ENCODE measurements at places on chromosomes 1 and 21.

DNA sequence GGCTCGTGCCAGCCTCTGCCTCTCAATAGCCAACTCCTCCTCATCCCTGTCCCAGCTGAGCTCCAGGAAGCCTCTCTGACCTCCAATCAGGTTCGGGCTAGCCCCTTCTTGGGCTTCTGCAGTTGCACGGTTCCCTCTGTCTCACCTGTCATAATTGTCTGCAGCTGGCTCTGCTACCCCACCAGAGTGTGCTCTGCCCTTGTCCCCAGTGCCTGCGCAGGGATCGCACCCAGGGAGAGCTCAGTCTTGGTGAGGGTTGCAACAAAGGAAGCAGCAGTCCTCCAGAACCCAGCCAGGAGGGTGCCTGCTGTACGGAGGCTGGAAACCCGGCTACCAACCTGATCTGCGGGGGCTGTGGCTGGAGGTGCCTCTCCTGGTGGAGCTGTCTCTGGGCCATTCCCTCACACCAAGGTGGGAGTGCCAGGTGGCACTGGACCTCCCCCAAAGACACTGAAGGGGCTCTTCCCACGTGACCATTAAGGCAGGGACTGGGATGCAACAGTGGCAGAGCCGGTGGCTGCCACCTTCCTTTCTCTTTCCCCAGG, 63.5 kb upstream of the DMRTB1 start:
- DNase-seq = no peak

- no peak for DNase-seq
Observed at GRCh38 chr1:47759936-47760629, 237.1 kb downstream of the TRABD2B start.

DNA sequence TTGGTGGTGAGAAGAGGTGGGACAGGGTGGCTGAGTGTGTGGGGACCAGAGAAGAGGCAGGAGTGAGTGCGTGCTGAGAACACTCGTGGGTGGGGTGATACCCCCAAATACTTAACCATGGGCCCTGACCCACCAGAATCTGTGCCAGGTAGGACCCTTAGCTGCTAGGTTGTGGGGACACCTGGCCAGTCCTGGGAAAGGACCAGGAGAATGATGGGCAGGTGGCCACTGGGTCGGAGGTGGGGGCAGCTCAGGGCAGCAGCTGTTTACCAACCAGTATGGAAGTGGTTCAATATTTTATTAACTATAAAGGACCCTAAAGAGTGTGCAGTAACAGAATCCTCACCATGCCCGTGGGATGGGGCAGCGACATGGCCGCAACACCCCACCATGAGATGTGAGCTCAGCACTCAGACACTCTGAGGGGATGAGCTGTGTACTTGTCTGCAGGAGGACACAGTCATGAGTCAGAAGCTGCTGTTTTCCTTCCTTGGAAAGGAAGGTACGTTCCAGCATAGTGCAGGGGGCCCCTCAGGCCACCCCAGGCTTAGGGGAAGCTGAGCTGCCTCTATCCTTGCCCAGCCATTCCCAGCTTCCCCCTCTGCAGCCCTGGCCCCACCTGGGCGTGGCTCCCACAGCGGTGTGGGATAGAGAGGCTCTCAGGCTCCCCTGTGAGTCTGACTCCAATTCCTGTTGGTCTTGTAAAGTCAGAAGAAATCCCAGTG, 25.4 kb downstream of the TEX35 start:
- DNase-seq = no peak

- DNase-seq = no peak
Observed at GRCh38 chr1:183891158-183891856, 86.4 kb downstream of the RGL1 start.

GRCh38 chr1:17335821-17336710, 28.1 kb downstream of the PADI4 start:
- no peak for DNase-seq

DNA sequence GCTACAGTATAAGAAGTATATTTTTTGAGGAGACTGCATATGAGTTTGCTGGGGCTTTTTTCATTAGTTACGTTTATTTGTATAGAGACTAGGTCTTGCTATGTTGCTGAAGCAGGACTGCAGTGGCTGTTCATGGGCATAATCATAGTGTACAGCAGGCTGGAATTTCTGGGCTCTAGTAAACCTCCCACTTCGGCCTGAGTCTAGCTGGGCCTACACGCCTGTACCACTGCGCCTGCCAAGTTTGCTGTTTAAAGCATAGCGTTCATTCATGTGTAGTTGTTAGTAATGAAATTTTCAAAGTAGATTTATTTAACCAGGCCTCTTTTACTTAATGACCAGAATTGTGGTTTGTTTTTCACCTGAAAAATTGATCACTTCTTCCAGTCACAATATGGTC, 33.8 kb downstream of the HS2ST1 start:
- DNase-seq = no peak

GRCh38 chr1:33365560-33365997, 44.7 kb upstream of the A3GALT2 start:
- no peak for DNase-seq

DNA sequence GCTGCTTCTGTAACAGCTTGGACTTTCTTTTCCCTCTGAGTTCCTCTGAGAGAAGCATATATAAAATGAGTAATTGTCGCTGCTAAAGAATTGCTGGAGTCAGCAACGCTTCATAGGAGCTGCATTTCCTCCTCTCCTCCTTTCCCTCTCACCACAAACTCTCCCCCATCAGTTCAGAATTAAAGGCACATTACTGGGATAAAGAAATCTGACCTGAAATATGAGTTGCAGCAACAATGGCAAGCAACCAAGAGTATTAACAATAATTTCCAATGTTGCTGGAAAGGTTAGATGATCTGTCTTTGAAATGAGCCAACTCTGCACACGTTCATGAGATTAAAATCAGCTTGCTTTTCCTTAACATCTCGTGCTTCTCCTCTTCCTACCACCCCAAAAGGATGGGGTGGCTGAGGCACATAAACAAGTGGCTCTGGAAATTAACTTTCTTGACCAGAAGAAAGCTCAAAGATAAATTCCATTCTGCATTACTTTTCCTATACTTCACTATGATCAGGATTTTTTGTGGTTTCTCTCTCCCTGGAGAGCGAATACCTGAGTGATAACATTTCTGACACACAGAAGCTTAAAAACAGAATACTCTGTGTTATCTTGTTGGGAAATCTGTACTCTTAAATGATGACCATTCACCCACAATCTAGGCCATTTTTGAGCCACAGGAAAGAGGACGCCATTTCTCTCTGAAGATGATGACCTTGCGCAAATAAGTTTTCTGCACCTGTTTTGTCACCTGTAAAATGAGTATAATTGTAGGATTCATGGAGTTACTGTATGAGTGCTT, 90.2 kb downstream of the TGFBR3 start:
- DNase-seq = no peak

DNA sequence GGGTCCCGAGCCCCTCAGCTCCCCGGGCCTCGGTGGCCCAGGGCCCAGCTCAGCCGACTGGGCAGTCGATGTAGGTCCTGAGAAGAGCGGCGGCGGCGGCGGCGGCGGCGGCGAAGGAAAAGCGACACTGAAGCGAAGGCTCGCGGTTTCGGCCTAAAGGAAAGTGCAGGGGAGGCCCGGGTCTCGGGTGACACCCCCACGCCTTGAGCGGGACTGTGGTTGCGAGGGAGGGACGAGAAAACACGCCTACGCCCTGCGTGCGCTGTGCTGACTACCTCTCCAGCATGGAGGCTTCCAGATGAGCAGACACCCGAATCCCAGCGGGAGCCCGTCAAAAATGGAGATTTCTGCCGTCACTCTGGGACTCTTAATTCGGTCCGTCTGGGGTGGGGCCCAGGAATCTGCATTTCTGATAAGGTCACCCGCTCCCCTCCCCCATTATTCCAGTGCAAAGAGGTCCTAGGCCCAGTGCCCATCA, 31.2 kb downstream of the DNTTIP2 start:
- DNase-seq = peak; percentile 35

DNA sequence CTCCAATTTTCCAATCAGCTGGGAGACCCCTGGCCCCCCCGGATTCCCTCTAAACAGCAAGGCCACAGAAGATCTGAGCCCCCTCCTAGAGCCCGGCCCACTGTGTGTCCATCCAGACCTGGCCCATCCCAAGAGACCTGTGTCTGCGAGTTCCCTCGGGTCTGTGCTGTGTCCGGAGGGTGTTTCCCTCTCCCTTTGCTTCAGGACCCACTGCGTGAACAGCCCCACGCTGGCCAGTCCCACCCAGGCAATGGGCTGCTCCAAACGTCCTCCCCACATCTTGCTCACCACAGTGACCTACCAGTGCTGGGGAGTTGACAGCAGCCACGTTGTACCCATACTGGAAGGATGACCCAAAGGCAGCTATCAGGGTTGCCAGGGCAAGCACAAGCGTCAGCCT, 11.6 kb downstream of the SLC2A5 start:
- no peak for DNase-seq

- DNase-seq = no peak
Observed at GRCh38 chr21:31220575-31220974, 123.5 kb downstream of the TIAM1 start.

- DNase-seq = no peak
Observed at GRCh38 chr1:94012708-94013366, 103.6 kb upstream of the GCLM start.

- DNase-seq = no peak
Observed at GRCh38 chr1:212557739-212558692, 50.5 kb upstream of the ATF3 start.

DNA sequence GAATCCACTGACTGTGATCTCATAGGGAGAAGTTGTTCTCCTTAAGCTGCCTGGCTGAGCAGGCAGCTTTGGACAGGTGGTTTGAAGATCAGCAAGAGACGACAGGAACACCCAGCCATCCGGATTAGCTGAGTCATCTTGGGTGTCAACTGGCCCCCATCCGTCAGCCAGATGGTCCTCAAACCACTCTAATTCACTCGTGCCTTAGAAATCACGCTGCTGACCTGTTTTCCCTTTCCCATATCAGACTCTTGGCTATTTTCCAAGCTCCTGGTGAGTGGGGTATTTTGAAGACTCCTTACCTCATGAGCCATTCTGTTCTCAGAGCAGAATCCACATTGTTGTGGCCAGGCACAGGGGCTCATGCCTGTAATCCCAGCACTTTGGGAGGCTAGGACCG, 149.1 kb upstream of the L1TD1 start:
- DNase-seq = no peak

GRCh38 chr1:198493329-198493728, 47.2 kb downstream of the ATP6V1G3 start:
- DNase-seq = no peak

DNA sequence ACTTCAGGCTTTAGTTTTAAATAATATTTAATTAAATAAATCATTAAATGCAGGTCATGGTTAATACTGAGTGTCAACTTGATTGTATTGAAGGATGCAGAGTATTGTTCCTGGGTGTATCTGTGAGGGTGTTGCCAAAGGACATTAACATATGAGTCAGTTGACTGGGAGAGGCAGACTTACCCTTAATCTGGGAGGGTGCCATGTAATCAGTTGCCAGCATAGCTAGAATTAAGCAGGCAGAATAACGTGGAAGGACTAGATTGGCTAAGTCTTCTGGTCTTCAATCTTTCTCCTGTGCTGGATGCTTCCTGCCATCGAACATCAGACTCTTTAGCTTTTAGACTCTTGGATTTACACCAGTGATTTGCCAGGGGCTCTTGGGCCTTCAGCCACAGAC, 85.3 kb downstream of the MAP3K21 start:
- DNase-seq = no peak

- DNase-seq = no peak
Observed at GRCh38 chr1:21657456-21658190, 11.5 kb downstream of the RAP1GAP start.

GRCh38 chr1:61070054-61070453, 12.3 kb upstream of the NFIA start:
- no peak for DNase-seq

- DNase-seq = no peak
Observed at GRCh38 chr1:236861560-236862218, 66.6 kb downstream of the MTR start.

DNA sequence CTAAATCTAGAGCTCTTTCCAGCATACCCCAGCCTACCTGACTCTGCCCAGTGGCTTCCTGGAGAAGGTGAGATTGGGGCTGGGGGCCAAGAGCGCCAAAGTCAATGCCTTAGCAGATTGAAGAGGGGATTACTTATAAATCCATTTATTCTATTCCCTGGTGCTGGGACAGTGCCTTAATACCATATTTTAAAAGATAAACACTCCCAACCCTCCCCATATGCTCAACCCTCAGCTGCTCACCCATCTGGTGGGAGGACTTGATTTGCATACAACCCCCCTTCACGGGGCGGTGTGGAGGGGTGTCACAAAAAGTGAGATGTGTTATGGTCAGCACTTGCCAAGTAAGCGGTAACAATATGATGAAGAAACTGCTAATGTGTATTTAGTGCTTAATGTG, 3.2 kb upstream of the DISP3 start:
- DNase-seq = no peak

DNA sequence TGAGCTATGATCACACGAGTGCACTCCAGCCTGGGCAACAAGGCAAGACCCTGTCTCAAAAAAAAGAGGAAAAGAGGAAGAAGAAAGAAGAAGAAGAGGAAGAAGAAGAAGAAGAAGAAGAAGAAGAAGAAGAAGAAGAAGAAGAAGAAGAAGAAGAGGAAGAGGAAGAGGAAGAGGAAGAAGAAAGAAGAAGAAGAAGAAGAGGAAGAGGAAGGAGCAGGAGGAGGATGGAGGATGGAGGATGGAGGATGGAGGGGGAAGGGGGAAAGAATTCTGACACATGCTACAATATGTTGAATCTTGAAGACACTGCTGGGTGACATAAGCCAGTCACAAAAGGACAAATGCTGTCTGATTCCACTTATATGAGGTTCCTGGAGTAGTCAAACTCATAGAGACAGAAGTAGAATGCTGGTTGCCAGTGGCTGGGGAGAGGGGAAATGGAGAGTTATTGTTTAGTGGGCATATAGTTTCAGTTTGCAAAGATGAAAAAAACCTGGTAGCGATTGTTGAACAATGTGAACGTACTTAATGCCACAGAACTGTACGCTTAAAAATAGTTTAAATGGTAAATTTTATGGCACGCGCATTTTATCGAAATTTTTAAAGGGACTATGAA, 47.3 kb upstream of the COA6 start:
- DNase-seq = no peak

DNA sequence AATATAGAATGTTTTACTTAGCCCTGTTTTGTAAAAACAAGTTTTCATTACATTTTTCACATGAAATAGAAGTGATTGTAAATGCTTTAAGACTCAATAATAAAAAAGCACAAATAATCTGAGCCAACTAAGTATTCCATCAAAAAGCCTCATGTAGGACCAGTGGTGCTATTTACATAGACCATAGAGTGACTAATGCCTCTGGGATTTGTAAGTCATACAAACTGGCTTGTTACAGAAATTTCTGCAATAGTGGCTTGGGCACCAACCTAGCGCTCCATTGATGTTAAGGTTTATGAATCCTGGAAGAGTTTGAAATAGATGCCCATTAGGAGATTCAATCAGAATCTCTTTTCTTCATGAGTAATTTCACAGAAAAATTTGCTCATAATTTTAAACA, 31.9 kb downstream of the ZMYM1 start:
- DNase-seq = no peak

GRCh38 chr1:18531503-18531845, 50.7 kb downstream of the KLHDC7A start:
- no peak for DNase-seq

DNA sequence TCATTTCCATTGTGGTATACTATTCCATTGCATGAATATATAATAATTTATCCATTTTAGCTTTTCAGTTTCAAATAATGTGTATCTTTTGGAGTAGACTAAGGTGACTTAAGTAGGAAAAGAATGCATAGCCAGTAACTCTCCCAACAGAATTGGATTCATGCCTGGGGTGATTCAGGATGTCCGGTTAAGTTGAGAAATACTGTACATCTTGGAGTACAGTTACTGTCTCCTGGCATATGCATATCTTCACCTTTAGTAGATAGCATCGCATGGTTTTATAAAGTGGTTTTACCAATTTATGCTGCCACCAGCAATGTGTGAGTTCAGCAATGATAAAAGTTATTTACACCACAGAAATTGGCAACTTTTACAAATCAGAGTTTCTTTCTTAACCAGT, 18.6 kb upstream of the SLC6A9 start:
- DNase-seq = no peak

Measured in stimulated activated CD4-positive, alpha-beta T cell treated with anti-CD3 and anti-CD28 coated beads, Interleukin-1b, Interleukin-23, amount 100 ng/mL, for 1 hour (primary cell).